ENCODE measurements at places on chromosomes 16 and 17. TPM values are rescaled to one million over a fixed set of nuclear protein-coding genes. Genes with fewer than 3 reads are reported as not detected.
A peak's percentile ranks its signal among the peaks of the same experiment; 100 is the strongest.

- DNase-seq: no peak
Measured at GRCh38 chr16:78697426-78697825, 598.0 kb downstream of the WWOX start.

GRCh38 chr16:53804467-53804866 is 100.5 kb downstream of the FTO start:
- no peak for DNase-seq

DNA sequence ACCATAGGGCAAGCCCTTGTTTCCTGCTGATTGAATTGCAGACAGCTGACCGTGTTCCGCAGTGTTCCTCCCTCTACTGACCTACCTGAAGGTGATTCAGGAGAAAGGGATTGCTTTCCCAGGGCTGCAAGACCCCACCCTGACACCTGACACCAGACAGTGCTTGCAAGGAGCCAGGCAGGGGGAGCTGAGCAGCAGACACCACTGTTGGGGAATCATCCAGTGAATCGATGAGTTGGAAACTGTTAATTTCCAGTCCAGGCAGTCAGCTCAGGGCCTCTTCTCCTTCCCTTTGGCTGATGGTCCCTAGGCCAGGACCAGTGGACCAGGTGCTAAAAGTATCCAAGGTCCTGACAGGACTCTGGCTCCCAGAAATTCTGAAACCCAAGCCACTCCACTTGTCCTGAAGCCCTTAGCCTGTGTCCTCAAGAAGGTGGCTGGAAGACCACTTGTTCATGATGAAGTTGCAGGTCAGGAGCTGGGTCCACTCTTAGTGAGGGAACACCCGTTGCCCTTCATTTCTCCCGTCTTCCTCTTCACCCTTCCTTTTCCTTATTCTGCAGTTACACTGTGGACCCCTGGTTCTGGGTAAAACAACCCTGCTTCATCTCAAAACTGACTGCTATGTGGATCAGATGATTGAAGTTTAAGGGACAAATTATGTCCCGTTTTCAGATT is 9.5 kb upstream of the UNK start:
- DNase-seq: peak; percentile 45

- DNase-seq: no peak
Measured at GRCh38 chr17:63517825-63518534, 5.2 kb upstream of the KCNH6 start.

DNA sequence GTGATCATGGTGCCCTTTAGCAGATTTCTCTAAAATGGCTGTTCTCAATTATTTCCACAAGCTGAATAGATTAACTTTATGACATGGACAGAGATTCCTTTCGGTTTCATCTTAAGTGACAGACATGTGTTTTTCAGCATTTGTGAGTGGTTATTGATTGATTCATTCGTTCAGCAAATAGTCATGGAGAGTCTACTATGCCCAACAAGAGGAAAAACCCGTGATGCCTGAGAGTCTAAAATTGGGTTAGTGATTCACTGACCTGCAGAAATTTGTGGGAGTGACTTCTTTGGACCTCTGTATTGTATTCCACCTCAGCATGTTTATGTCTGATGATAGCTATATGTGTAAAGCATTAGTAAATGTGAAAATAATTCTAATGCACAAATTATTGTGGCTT is 28.0 kb upstream of the DUSP14 start:
- DNase-seq: no peak

- DNase-seq: no peak
Measured at GRCh38 chr17:44826123-44826790, 3.8 kb downstream of the GJC1 start.

DNA sequence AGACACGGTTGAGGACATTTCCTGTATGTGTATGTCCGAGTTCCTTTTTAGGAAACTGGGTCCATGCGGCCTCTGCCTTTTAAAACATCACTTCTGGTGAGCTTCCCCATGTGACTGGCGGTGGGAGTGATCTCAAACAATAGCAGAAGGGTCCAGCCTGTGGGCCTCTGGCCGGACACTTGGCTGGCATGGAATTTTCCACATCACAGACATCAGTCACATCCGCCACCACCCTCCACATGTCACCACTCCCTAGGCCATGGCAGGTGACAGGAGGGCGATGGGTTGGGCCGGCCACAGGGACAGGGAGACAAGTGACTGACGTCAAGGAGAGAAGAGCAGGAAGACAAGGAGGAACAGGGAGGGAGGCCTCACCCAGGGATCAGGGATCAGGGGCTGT is 83.7 kb downstream of the DNAH17 start:
- no peak for DNase-seq

GRCh38 chr16:10494343-10495030 is 85.9 kb downstream of the EMP2 start:
- no peak for DNase-seq

- no peak for DNase-seq
Measured at GRCh38 chr16:64648282-64648681, 473.6 kb downstream of the CDH11 start.

- peak; percentile 0 for DNase-seq
Measured at GRCh38 chr16:59719121-59719520, 985.0 kb upstream of the GOT2 start.

DNA sequence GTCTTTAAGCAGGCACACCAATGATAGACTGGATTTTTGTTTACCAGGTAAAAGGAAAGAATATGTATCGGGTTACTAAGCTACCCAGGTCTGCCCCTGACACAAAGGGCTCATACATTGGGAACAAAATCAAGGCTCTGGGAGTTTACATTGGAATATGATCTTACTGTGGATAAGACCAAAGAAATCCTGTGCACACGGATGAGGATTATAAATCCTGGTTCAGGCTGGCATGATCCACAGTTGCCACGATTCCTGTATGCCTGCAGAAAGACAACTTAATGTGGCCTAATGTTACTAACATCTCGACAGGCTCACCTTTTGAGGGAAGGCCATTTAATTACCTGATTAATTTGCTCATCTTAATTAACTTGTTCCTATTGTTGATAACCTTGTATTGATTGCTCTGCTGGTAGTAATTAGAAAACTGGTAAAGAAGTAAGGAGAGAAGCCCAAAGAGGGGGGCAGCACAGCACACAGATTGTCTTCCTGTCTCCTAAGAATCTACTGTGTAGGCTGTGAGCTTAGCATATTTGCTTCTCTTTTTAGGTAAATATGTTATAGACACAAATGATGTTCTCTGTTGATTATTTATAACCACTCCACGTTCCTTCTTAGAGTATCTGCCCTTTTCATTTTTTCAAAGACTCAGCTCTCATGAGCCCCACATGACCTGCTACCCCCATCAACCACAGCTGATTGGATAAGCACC is 51.0 kb upstream of the TOX3 start:
- no peak for DNase-seq

GRCh38 chr17:16068323-16068722 is 68.7 kb downstream of the TTC19 start:
- DNase-seq: no peak

- DNase-seq: no peak
Measured at GRCh38 chr17:74049967-74050458, 153.5 kb upstream of the RPL38 start.

DNA sequence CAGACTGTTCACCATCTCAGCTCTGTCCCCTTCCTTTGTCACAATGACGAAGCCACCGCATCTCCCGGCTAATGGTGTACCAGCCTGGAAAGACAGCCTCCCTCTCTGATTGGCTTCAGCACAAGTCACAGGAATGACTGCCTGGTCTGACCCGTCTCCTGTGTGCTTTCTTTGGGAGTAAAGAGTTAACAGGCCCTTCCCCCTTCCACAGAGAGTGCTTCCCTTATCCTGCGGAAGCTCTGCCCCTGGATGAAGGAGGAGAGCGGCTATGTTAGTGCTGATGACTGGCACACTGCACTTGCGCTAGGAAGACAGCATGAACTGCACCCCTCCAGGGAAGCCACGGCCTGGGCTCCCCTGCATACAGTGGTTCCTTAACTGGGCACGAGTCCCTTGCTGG is 11.3 kb downstream of the USB1 start:
- DNase-seq: no peak

DNA sequence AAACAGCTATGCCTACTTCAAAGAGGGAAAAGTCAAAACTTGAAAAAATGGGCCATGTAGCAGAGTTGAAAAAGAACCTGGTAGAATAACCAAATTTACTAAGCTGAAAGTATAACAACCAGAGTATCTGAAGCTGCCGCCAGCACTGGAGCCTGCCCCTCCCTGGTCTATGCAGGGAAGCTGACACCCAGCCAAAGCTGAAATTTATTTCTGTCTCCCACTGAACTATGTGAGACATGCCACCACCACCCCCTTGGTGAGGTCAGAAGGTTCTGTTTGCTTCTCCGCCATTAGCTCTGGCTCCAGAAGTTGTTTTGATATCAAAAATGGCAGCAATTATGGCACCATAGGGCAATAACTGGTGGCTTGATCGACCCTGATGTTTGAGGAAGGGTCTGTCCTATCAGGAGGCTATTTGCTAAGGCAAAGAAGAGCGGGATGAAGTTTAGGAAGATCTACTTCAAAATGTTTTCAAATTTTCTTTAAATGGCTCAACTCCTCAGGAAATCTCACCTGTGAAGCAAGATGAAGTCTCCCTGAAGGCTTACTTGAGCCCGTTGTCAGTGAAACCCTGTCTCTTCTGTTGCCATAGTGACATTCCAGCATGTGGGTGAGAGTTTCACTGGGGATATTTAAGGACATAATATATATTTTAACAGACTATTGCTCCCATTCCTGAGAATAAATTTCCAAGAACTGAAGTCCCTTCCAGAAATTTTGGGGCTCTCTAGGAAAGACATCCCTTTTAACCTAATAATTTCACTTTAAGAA is 122.0 kb downstream of the COPRS start:
- no peak for DNase-seq

GRCh38 chr16:720447-720989 is 428 bp upstream of the ANTKMT start:
- DNase-seq: peak; percentile 62

GRCh38 chr17:80826346-80826954 is 165.2 kb upstream of the CHMP6 start:
- DNase-seq: no peak

GRCh38 chr17:77246110-77247047 is 105.6 kb downstream of the SEC14L1 start:
- no peak for DNase-seq

GRCh38 chr16:48138543-48138942 is 17.2 kb downstream of the ABCC12 start:
- no peak for DNase-seq

GRCh38 chr17:55295411-55296170 is 30.8 kb downstream of the HLF start:
- DNase-seq: peak; percentile 59

- DNase-seq: no peak
Measured at GRCh38 chr16:88691924-88692560, 5.7 kb upstream of the SNAI3 start.

DNA sequence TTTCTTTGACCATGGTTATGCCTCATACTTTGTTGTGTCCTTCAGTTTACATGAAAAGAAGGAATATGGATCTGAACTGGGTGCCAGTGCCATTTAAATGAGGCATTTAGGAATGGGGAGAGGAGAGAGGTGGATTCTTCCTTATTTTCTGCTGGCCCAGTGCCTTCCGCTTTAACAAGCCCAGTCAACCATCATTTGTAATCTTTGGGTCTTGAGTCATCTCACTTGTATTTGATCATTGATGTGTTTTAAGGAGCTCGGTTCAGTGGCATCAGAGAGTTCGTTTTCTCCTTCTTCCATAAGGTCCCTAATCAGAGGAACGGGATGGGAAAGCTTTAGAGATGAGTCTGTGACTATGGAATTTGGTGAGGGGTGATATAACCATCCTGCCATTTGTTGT is 334.9 kb downstream of the WWOX start:
- DNase-seq: no peak

GRCh38 chr16:27319257-27319965 is 5.6 kb downstream of the IL4R start:
- DNase-seq: no peak

- DNase-seq: no peak
Measured at GRCh38 chr17:48995974-48996721, 1.0 kb upstream of the IGF2BP1 start.

DNA sequence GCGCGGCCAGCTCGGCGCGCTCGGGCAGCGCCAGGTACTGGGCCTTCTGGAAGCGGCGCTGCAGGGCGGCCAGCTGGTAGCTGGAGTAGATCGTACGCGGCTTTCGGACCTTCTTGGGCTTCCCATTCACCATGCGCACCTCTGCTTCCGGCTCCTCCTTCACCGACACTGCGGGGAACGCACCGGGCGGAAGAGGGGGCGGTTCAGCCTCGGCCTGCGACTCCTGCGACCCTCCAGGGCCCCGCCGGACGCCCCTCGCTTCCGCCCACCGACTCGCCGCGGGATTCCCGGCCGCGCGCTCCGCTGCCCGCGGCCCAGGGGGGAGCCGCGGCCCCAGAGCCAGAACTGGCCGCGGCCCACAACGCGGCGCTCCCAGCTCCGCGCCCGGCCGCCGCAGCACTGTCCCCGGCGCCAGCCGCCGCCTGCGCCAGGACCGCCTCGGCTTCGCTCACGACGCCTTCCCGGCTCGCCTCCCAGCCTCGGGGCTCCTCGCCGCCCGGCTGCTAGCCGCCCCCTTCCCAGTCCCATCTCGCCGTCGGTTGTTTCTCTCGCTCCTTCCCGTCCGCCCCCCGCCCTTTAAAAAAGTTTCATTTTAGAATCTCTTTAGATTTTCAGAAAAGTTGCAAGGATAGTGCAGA is 1.5 kb downstream of the DLX3 start:
- DNase-seq: no peak

DNA sequence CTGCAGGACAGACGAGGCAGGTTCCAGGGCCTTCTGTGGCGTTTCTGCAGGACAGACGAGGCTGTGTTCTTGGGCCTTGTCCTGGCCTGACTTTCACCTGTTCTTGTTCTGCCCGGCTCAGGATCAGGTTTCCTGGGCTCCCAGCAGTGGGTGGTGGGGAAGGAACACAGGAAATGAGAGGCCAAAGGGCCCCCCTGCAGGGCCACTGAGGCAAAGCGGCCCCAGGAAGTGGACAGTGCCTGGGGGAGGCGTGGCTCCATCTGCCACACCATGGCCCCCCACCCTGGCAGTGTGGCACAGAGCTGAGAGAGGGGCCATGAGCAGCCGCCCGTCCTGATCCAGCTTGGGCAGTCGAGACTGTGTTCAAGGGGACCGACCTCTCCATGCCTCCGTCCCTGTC is 20.7 kb downstream of the SPIRE2 start:
- no peak for DNase-seq

DNA sequence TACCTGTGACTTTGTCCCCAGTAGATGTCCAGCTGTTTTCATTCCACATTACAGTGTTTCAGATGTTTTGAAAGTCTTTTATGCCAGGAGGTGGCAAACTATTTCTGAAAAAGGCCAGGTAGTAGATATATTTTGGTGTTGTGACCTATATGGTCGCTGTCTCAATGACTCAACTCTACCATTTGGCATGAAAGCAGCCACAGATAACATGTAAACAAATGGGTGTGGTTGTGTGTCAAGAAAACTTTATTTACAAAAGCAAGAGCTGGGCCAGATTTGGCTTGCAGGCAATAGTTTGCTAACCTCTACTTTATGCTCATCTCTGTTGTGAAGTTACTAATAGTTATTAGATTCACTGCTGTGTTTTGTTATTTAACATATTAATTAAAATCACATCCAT is 728.7 kb upstream of the EEF2KMT start:
- DNase-seq: no peak

The TMEM114 gene
- total RNA-seq: not detected

The KRT23 gene
- total RNA-seq: not detected

The EFNB3 gene
- total RNA-seq: 0.90 TPM

The FLYWCH2 gene
- 56.4 TPM for total RNA-seq

The CES5A gene
- total RNA-seq: not detected

The KRTAP4-9 gene
- total RNA-seq: not detected

The HOXB13 gene
- not detected for total RNA-seq

The NACA2 gene
- total RNA-seq: not detected

The CHST5 gene
- not detected for total RNA-seq

The PPP1R1B gene
- 4.1 TPM for total RNA-seq

The AGRP gene
- total RNA-seq: not detected

The LRRC37A gene
- 2.3 TPM for total RNA-seq

The UQCRC2 gene
- total RNA-seq: 115 TPM

The ESRP2 gene
- total RNA-seq: not detected

The WNK4 gene
- 0.45 TPM for total RNA-seq

The SCNN1B gene
- total RNA-seq: not detected
